SK-N-SH treated with all-trans-retinoic acid at 6 μM for 48 hours (cell line): ENCODE measurements at places on chromosomes 6 and 20.

DNA sequence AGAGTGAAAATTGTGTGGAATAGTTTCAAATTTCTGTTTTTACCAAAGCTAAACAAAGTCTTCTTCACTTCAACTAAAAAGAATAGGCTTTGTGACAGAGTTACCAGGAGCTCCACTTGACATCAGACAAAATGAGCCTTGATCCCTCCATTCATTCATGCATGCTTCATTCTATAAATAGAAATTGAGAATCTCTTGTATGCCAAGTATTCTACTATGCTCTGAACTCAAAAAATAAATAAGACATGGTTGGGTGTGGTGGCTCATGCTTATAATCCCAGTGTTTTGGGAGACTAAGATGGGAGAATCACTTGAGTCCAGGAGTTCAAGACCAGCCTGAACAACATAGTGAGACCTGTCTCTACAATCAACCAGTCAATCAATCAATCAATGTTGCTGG is 236.6 kb upstream of the FAM83B start:
- no peak for ATAC-seq

DNA sequence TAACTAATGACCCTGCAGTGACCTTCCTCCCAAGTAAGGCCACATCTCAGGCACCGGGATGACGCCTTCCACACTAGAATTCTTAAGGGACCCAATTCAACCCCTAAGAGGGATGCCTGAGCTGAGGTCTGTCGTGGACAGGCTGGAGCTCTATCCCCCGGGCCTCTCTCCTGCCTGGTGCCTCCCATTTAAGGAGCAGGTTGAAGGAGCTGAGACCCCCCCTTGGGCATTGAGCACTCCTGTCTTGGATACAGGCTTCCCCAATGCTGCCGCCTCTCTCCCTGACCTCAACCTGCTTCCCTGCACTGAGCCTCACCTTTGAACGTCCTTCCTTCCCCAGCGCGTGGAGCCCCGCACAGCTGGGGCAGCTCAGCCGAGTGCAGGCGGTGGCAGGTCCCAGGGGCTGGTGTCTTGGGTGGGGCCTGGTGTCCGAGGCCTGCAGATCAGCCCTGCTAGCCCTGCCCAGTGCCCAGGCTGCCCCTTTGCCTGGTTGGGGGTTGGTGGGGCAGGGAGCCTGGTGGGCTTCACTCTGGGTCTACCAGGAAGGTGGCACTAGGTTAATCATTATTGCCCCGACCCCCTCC is 19.9 kb upstream of the BHLHE23 start:
- ATAC-seq, result no peak

DNA sequence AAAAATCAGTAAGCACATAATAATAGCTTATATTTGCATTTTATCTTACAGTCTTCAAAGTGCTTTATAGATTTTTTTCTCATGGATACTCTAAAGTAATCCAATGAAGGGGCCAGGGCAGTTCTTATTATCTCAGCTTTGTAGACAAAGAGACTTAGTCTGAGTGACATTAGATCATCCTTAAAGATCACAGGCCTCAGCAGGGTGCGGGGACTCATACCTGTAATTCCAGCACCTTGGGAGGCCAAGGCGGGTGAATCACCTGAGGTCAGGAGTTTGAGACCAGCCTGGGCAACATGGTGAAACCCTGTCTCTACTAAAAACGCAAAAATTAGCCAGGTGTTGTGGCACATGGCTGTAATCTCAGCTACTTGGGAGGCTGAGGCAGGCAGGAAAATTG is 14.5 kb downstream of the FERMT1 start:
- ATAC-seq, result no peak

DNA sequence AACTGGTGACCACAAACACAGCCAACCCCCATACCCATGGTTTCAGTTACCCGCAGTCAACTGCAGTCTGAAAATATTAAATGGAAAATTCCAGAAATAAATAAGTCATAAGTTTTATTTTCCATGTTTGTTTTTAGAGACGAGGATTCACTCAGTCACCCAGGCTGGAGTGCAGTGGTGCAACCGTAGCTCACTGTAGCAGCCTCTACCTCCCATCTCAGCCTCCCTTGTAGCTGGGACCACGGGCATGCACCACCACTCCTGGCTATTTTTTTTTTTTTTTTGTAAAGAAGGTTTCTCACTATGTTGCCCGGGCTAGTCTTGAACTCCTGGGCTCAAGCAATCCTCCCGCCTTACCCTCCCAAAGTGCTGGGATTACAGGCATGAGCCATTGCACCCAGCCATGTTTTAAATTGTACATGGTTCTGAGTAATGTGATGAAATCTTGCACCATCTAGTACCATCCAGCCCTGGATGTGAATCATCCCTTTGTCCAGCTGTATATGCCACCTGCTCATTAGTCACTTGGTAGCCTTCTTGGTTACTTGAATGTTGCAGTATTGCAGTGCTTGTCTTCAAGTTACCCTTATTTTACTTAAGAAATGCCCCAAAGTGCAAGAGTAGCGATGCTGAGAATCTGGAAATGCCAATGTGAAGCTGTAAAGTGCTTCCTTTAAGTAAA is 14.5 kb downstream of the CSNK2A1 start:
- ATAC-seq, result no peak

- ATAC-seq, result no peak
Measured at GRCh38 chr20:6590891-6591637, 176.4 kb upstream of the BMP2 start.

- no peak for ATAC-seq
Measured at GRCh38 chr20:46099491-46100287, 9.9 kb upstream of the NCOA5 start.

GRCh38 chr20:36925234-36925633 is 26.3 kb downstream of the SAMHD1 start:
- ATAC-seq, result no peak

- ATAC-seq, result peak; percentile 78
Measured at GRCh38 chr6:79048611-79049010, 29.4 kb downstream of the PHIP start.

- ATAC-seq, result no peak
Measured at GRCh38 chr6:154117485-154117884, 78.4 kb downstream of the OPRM1 start.

- ATAC-seq, result no peak
Measured at GRCh38 chr6:66896415-66896814, 1189.4 kb upstream of the EYS start.

DNA sequence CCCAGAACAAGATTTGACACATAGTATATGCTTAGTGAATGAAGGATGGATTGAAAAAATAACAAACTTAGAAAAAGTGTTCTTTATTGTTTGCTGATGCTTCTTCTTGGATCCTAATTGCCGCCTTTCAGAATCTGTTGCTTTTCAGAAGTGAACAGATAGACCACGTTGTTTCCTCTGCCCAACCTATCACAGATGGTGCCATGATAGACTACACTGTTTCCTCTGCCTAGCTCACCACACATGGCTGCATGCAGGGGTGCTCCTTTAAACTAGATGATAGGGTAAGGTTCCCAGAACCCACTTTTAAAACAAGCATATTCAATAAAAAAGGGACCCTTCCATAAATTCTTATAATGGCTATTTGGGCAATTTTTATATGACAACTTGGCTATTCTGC is 4.6 kb upstream of the RGS17 start:
- no peak for ATAC-seq

DNA sequence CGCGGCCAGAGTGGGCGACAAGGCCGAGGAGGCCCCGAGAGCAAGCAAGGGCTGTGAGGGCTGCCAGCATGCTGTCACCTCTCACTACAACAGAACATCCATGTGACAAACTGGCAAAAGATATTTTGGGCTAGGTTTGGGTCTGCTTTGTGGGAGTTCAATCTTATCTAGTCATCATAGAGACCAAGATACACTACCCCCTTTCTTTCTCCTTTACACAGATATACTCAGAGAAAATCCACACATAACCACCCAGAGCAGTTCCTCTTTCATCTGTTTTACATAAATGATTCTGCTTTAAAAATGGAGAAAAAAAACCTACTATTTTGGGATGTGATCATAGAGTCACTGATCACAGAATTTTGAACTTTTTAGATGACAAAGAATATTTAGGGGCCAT is 16.8 kb downstream of the SOX4 start:
- no peak for ATAC-seq

- no peak for ATAC-seq
Measured at GRCh38 chr6:32137454-32137853, 7.4 kb upstream of the FKBPL start.

GRCh38 chr20:61934716-61935530 is 130.8 kb downstream of the TAF4 start:
- no peak for ATAC-seq

- no peak for ATAC-seq
Measured at GRCh38 chr6:109303640-109304283, 78.5 kb downstream of the CD164 start.

DNA sequence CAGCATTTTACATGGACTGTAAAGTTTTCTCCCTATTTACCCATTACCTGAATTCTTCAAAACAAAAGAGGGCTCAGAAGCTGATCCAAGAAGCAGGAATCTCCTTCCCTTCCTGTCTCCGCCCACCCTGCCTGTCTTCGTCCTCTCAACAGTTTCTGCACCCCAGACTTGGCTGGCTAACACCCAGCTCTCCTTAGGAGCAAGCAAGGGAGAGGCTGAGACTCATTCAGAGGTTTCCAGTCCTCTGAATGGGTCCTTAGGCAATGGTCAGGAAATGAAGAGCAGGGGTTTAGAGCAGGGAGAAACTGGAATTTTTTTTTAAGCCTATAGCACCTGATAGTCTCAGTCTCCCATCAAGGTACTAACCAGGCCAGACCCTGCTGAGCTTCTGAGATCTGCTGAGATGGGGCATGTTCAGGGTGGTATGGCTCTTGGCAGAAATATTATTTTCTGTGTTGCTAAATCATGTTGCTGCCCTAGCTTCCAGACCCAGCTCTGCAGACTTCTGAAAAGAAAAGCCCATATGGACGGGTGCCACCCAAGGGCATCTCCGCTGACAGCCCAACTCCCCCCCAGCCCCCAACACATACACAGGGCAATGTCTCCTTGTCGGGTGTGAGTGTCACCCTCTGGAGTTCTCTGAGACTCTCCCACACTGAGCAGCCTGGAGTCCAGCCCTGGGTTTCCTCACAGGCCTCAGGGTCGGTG is 74.6 kb upstream of the CD93 start:
- peak; percentile 15 for ATAC-seq
